Mammary epithelial cell (primary cell): ENCODE measurements at places on chromosomes 5 and 9. TPM values are rescaled to one million over a fixed set of nuclear protein-coding genes. Genes with fewer than 3 reads are reported as not detected.

Gene LRRC19
- total RNA-seq, result not detected in 2 replicates

Gene EQTN
- not detected in 2 replicates for total RNA-seq

Gene ANKRD55
- total RNA-seq, result not detected in 2 replicates

Gene INSL6
- total RNA-seq, result not detected in 2 replicates

Gene PCDHGA4
- total RNA-seq, result 1.0 and 1.3 TPM in 2 replicates

Gene BRD3OS
- 26.7 TPM for total RNA-seq

Gene TLX3
- total RNA-seq, result not detected

Gene TMOD1
- 0.19 TPM in 1 of 2 replicates, not detected in the other for total RNA-seq

Gene GPRIN1
- total RNA-seq, result 4.7 TPM

Gene SV2C
- total RNA-seq, result 0.26 TPM in 1 of 2 replicates, not detected in the other

Gene F2RL1
- total RNA-seq, result 93.5 TPM

Gene FKBP15
- total RNA-seq, result 29.5 and 29.6 TPM in 2 replicates

Gene SLCO6A1
- total RNA-seq, result not detected

DNA sequence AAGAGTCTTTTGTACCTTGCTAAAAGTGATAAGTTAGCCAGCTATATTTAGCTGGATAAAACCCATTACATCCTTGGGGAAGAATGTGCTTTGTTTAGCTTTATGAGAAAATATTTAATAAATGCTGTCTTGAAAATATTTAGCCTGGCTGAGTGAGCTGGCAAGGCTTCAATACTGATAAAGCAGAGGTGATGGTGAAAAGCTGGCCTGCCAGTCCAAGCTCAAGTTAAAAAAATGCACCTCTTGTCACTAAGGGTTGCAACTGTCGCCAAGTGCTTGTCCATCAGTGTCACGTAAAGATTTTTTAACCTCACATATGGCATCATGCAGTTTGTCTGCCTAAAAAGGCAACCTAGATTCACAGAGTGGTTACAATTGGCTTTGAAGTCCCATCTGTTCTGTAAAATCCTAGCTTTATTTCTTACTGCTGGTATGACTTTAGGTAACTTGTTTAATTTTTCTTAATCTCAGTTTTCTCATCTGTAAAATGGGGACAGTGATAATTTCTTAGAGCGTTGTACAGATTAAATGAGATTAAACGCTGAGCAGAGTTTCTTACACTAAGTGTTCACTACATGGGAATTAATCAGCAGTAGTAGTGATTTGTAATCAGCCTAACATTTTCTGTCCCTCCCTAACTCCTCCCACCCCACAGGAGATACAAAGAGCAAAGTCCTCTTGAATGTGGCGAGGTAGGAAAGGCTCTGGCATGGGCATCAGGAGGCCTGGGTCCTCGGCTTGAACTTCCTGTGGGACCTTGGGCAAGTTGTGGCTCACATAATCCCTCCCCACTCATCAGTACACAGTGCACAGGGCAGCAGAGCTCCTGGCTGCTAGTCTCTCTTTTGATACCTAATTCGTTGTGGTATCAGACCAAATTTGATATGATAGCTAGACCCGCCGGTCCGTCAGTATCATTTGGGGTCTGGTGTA is 48.7 kb downstream of the PIK3R1 start:
- no peak for DNase-seq

DNA sequence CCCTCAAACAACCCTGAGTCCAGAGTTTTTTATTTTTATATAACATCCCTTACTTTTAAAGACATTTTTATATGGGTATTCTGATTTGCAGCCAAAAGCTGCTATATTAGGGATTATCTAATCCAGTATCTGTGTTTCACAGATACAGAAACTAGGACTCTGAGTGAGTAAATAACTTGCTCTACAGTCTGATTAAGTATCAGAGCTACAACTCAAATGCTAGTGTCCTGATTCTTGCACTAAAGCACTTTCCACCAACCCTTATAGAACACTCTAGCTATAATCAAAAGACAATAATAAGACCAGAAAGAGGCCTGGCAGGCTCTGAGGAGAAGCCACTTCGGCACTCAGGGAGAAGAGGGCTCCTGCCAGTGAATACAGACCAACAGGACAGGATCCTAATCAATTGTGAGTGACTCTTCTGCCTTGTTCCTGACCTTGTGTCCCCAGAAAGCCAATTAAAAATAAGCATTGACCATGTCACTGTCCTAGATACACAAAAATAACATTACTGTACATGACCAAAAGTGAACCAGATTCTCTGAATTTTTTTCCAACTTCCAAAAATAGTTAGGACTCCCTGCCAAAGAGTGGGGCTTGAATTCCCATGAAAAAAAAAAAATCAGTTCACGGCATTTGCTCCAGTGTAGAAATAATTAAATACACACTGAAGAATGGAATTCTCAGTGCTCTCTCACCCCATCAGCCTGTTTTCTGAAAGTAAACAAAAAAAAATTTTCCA is 63.6 kb upstream of the MAP3K1 start:
- DNase-seq, result no peak

- DNase-seq, result no peak
Observed at GRCh38 chr9:81629440-81629839, 59.9 kb downstream of the TLE1 start.

DNA sequence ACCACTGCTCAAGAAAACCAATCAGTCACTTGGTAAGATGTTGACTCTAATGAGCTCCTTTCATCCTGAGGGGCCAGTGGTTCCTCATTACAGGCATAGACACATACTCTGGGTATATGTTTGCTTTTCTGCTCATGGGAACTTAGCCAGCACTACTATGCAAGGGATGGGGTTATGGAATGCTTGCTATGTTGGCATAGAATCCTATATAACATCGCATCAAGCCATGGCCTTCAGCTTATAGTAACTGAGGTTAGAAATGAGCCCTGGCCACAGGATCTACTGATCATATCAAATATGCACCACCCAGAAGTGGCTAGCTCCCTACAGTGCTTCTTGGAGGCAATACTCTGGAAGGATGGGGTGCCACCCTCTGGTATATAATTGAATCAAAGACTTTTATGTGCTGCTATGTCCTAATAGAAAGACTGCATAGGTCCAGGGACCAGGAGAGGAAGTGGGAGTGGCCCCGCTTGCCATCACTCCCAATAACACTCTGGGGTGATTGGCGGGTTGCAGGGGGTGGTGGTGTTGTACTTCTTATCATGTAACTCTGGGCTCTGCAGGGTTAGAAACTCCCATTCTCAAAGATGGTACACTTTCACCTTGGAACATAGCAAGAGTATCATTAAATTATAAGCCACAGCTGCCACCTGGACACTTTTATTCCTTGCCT is 70.3 kb downstream of the ZNF366 start:
- no peak for DNase-seq

GRCh38 chr9:131892902-131893500 is 153.1 kb upstream of the RAPGEF1 start:
- no peak for DNase-seq

GRCh38 chr9:123358181-123358905 is 2.3 kb downstream of the CRB2 start:
- no peak for DNase-seq

DNA sequence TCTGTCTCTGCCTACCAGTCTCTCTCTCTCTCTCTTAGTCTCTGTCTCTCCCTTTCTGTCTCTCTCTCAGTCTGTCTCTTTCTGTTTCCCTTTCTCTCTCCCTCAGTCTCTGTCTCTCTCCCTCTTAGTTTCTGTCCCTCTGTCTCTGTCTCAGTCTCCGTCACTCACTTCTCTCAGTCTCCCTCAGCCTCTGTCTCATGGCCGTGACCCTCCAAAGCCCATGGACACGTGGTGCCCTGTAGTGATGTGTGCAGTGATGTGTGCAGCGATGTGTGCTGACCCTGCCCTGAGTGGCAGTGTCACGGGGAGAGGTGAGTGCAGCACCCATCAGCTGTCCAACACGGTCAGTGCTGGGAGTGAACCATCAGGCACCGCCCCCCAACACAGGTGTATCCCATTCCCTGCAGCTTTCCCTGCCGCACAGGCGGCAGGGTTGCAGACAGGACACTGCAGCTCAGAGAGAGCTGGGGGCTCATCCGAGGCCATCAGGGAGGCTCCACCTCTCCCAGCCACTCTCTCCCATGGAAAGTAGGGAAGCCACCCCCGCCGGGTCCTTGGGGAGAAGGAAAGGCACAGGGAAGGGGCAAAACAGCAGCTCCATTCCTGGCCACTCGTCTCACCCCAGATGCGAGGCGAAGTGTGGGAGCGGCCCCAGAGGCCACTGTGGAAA is 794 bp upstream of the LRRC14B start:
- no peak for DNase-seq

- DNase-seq, result no peak
Observed at GRCh38 chr5:170746075-170746960, 37.2 kb upstream of the GABRP start.

DNA sequence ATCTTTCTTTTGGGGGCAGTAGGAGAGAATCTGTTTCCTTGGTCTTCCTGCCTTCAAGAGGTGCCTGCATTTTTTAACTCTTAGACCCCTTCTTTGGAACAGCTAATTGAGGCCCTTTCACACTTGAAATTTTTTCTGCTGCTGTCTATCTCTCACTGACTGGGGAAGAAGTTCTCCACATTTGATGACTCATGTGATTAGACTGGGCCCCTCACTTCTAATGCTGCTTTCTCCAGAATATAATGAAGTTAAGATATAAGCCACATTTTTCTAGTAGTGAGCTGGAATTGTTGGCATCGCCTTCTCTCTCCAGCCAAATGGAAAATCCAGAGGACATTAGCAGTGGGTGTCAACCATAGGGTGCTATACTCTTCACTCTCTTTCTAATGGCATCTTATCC is 12.4 kb downstream of the ZNF474 start:
- DNase-seq, result no peak

DNA sequence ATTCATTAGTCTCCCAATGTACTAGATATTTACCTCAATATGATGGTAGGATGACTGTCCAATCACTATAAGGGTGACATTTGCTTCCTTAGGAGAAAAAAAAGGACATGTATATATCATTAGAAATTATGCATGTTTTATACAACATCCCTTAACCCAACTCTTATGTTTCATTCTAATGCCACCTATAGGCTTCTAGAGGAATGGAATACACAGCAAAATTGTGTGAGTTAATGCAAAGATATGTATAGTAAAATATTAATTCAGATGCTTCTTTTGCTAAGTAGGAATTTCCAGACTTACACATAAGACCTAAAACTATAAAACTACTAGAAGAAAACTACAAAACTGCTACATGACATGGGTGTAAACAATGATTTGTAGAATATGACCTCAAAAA is 3.5 kb downstream of the PRXL2C start:
- DNase-seq, result no peak

GRCh38 chr5:150815010-150815409 is 31.3 kb upstream of the IRGM start:
- DNase-seq, result no peak

DNA sequence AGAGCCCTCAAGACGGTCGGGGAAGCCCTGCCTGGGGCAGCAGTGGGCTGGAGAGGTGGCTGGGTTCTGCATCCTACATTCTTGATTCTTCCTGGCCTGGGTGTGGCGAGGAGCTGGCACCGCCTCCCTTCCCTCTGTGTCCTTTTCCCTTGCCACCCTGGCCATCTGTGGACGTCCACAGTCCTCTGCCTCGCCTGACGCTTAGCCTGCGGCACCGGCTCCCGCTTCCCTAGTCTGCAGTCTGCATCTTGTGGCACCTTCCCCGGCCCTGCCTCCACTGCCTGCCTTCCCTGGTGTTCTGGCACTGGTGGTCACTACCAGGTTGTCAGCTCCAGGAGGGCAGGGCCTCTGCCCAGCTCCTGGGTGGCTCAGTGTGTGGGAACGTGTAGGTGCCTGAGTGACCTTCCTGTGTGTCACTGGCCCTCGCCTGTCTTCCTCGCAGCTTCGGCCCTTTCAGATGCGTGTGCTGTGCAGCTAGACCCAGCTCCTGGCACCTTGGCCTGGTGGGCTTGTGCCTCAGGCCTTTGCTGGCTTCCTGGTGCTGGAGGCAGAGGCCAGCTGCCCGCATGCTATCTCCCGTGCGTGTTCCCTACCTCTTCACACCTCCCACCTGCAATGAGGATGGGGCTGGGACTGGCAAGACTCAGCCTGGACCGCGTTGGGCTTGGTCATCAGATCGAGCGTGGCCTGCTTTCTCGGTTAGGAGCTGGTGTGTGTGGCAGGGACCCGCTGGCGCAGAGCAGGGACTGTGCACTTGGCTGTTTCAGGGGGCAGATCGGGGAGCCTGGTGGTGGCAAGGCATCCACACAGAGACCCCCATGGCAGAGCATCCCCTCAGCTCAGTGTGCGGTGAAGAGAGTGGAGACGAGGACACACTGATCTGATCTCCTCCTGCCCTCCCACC is 20.9 kb downstream of the TRAF2 start:
- no peak for DNase-seq

DNA sequence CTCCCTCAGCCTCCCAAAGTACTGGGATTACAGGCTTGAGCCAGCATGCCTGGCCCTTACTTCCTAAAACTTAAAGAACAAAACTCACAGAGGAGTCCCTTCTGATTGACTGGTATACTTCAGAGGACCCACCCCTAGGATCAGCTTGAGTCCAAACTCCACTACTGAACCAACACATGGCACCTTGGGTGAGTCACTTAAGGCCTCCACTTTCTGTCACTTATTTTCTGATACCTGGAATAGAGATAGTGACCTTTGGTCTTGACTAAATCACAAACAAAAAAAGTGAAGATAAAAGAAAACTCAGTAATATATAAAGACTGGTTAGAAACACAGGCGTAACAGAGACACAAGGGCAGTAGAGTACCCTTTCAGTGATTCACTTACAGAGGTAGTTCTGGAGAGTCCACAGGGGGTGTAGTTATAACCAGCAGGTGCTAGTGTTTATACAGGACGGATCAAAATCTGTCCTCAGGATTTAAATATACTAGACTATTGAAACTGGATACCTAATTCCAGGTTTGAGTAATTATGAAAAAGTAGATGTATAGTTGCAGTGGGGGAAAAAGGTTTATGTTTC is 274.3 kb upstream of the ANKRD55 start:
- no peak for DNase-seq
